Activated naive CD4-positive, alpha-beta T cell (primary cell): ENCODE measurements at places on chromosomes 4 and X.

DNA sequence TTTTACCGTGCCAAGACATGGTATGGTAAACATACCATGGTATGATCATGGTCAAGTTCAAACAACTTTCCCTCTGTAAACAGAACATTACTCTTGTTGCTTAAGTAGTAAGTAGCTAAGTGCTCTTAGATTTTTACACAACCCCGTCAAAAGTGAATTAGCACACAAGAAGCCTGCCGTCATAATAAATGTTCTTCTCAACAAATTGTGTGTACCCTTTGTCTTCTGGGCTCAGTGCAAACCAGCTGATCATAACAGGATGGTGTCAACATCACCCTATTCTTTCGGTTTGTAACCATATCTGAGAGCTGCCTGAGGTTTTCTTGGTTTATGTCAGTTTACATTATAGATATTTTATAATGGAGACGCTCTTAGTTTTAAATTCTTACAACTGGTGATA, 28.8 kb downstream of the MSL3 start:
- no peak for DNase-seq

DNA sequence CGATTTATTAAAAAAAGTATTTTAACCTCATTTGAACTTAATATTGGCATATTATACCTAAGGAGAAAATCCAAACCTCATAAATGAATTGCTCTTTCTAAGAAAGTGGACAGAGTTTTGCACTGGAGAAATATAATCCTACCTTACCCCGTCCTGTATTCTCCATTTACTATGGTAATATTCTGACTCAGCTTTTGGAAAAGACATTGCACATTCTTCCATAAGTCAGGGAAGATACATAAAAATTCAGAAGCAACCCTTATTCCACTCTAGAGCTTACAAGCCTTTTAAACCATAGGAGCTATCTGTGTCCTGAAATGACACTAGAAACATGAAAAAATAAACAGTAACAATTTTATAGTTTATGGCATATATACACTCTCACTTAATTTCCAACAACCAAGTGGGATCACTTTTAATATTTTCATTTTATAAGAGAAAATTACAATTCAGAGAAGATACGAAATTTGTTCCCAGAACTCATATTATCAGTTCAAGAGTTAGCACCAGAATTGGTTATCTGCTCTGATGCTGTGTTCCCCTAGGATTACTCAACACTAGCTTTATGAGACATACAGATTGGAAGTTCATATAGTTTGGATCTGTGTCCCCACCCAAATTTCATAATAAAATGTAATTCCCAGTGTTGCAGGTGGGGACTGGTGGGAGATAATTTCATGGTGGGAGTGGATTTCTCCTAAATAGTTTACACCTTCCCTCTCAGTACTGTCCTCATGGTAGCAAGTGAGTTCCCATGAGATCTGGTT, 359.4 kb downstream of the ARAP2 start:
- DNase-seq: no peak

- DNase-seq: no peak
These were observed 206.3 kb downstream of the SHROOM3 start for GRCh38 chr4:76641351-76641750.

- DNase-seq: no peak
These were observed 212.4 kb upstream of the NDST4 start for GRCh38 chr4:115325836-115326235.

DNA sequence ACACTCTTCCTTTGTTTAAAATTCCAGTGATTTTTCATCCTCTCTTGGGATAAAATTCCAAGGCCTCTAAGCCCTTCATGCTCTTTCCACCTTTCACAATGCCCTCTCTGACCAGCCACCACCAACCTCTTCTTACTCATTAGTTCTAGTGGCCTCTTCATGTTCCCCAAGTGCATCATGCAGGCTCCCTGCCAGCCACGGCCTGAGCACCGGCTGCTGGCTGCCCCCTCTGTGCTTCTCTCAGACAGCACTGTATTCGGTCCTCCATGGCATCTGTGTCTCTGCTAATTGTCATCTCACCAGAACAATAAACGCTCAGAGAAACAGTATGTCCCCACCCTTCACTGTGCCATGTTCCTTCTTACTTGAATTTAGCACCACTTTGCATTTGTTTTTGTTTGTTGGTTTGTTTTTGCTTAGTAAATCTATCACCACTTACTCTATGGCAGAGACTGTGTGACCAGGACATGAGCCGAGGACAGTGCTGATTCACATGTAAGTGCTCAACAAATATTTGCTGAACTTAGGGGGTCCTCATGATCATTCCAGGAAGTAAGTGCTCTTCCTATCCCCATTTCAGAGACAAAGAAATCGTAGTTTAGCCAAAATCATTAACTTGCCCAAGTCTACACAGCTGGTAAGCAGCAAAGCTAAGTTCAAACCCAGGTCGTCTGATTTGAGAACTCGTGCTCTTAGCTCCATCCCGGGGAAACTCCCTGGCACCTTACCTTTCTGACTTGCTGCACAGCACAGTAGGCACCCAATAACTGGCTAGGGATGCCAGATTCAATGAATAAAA, 77.1 kb upstream of the UCP1 start:
- no peak for DNase-seq

DNA sequence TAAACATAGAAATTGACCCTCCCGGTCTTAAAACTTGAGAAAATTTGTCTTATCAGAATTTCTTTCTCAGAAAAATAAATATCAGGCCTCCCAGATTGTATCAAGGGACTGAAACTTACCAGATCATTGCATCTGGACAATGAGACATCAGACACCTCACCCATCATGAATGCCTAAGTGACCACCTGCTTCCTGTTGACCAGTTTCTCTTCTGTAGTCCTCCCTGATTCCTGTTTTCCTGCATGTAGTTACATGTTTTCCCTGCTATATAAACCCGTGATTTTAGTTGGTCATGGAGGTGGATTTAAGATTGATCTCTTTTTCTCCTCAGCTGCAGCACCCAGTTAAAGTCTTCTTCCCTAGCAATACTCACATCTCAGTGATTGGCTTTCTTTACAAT, 548.1 kb downstream of the PPP4R3C start:
- no peak for DNase-seq

- no peak for DNase-seq
These were observed 18.9 kb upstream of the CABS1 start for GRCh38 chr4:70315928-70316327.

DNA sequence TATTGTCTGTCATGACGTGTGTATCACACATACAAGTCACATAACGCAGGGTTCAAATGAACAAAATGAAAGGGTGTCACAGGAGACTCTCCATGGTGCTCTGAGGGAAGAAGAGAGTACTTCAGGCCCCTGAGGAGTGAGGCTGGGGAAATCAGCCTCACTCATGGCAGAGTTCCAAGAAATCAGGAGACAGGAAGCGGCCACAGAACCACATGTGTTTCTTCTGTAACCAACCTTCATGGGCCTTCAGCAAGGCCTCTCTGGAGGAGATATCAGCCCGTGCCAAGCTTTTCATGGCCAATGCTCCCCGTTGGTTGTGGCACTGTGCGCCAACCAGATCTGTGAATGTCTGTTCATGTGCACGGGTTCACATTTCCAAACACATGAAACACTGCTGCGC, 76.0 kb downstream of the NAT8L start:
- DNase-seq: no peak

- DNase-seq: no peak
These were observed 203.5 kb downstream of the PRDM5 start for GRCh38 chr4:120718979-120719566.

DNA sequence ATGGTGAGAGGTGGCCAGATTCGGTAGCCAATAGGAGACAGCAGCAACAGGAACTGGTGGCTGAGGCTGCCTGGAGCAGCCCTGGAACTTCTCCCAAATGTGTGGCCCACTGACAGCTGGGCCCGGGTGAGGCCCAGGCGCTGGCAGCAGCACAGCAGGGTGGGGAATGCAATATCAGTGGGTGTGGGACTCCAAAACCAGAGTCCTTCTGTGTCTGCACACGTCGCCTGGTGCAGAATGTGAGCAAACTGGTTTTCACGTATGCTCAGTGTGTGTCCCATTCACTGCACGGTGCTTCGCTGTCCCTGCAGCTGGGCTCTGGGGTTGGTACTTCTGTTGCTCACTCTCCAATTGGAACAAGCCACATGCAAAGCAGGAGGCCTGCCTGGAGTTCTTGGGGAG, 14.4 kb upstream of the CENPU start:
- DNase-seq: no peak

GRCh38 chr4:88219099-88219498, 60.7 kb upstream of the ABCG2 start:
- DNase-seq: no peak

DNA sequence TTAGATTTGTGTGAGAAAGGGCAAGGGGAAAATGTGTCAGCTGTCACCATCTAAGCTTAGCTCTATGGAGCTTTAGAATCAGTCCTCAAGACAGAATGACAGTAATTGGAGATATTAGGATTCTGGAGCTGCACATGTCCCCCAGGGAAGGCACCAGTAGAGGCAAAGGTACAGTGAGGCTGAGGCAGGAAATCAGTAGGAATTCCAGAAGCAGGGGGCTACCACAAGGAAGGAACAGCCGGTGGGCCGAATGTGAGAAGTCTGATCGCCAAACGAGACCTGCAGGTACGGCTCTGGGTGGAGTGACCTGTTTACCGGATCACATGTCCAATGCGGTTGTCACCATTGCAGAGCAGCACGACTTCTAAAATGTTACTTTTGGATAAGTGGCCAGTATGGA, 52.6 kb downstream of the RNF150 start:
- DNase-seq: no peak

DNA sequence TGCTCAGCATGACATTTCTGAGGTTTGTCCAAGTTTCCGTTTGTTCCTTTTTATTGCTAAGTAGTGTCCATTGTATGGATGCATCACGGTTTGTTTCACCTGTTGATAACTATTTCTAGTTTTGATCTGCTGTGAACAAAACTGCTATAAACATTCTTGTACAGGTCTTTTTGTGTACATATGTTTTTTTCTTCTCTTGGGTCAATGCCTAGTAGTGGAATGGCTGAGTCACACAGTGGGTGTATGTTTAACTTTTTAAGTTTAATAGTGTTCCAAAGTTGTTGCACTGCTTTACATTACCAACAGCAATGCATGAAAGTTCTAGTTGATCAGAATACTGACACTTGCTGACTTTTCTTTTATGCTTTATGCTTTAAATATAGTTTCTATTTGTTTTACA, 76.7 kb downstream of the MAOB start:
- DNase-seq: no peak

DNA sequence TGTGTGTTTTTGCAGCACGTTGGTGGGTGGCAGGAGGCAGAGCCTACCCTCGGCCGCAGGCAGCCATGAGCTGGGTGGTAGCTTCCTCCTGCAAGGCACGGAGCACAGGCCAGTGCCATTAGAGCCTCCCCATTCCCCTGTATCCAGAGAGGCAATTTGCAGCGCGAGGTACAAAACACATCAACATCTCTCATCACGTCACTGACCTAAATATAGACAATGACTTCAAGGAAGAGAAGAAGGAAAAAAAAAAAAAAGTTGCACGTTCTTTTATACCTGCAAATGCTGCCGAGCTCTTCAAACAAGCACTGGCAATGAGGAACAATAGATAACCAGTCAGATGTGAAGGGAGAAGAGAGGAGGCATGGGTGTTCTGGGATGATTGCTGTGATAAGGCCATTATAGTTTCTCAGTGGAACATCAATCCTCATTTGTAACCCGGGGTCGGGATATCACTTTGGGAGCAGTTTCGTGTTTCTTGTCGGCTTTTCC, 159.9 kb downstream of the MGST2 start:
- no peak for DNase-seq

- no peak for DNase-seq
These were observed 78.7 kb downstream of the PPARGC1A start for GRCh38 chr4:23811161-23811560.

DNA sequence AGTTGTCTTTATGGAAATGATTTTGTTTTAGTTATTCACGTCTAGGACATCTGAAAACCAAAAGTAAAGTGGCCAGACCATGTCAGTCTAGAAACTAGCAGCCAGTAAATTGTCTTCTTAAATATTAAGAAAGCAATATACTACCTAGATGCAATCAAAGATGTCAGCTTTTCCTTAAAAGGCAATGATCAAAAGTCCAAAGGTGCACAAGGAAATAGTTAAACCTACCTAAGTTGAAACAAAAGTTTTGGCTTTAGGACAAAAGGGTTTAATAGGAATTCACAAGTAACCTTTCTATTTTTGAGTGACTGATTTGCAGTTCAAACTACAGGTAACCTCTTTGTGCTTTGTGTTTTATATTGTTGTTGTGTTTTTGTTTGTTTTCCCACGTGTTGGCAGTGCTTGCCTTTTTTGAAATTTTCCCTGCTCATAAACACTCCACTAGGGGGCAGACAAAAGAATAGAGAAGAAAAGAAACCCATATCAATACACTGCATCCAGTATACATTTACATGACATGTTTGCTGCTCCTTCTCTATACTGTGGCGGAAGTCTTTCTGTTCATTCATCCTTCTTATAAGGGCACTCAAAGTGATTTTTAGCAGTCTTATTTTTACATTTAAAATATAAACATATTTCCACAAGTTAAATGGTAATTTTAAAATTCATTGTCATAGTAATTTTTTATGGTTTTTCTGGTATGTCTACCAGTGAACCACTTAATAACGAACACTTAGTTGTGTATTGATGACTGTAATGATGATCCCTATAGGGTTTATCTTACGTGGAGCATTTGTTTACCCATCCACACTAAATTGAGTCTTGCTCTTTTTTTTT, 62.7 kb downstream of the GAB1 start:
- no peak for DNase-seq

DNA sequence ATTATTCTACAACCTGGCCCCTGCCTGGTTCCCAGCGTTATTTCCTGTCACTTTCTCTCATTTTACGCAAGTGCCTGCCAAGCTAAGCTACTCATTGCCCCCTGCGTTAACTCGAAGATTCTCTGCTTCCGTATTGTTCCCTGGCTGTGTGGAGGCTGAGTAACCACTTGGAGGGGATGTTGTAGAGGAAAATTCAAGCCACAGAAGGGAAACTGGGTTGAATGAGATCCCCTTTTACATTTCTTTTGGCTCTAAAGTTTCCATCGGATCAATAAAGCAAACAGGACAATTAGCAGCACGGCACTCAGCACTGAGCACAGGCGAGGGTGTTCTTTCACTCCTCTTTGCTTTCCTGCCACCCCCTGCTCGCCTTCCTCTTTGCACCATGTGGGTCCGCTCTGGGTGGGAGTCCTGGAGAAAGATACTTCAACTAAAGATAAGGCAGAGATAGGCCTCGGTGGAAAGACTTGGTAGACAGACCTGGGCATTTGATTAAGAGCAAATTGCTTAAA, 4.2 kb upstream of the TMSB4X start:
- DNase-seq: no peak

DNA sequence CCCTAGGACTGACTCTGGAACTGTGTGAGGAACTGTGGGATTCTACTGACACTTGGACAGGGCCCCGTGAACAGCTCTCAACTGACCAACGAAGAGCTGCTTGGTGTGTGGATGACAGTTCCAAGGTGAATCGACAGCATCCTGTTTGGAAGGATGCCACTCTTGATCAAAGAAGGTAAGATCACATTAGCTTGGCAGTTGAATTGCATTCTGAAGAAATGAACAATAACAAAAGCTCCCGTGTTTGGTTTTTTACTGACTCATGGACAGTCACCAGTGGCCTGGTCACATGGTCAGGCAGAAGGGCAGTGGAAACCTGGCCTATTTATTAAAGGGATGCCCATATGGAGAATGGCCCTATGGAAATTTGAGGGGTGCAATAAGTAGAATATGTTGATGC, 33.1 kb upstream of the GPR34 start:
- no peak for DNase-seq
